Naive thymus-derived CD8-positive, alpha-beta T cell (primary cell): ENCODE measurements at places on chromosomes 12 and 14.

DNA sequence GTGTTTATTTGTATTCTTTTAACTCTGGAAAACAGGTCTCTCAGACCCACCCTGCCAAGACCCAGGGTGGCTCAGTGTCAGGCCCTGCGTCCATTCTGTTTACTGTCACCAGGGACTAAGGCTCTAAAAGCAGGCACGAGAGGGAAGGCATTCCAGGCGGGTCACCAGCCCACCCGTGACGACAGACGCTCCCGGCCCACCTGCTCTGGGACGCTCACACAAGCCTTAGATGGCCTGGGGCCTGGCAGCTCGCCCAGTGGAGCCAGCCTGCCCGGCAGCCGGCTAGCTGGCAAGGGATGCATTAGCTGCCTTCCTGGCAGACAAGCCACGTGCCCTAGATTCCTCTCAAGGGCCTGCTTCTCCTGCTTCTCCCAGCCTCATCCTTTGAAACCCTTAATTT lies 9.2 kb upstream of the NUAK1 start:
- DNase-seq: no peak

DNA sequence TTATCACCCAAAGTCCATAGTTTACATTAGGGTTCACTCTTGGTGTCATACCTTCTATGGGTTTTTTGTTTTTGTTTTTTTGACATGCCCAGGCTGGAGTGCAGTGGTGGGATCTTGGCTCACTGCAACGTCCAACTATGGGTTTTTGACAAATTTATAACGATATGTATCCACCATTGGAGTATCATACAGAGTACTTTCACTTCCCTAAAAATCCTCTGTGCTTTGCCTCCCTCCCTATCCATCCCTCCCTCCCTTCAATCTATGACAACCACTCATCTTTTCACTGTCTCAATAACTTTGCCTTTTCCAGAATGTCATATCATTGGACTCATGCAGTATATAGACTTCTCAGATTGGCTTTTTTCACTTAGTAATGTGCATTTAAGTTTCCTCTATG lies 139.0 kb upstream of the CCDC198 start:
- no peak for DNase-seq

DNA sequence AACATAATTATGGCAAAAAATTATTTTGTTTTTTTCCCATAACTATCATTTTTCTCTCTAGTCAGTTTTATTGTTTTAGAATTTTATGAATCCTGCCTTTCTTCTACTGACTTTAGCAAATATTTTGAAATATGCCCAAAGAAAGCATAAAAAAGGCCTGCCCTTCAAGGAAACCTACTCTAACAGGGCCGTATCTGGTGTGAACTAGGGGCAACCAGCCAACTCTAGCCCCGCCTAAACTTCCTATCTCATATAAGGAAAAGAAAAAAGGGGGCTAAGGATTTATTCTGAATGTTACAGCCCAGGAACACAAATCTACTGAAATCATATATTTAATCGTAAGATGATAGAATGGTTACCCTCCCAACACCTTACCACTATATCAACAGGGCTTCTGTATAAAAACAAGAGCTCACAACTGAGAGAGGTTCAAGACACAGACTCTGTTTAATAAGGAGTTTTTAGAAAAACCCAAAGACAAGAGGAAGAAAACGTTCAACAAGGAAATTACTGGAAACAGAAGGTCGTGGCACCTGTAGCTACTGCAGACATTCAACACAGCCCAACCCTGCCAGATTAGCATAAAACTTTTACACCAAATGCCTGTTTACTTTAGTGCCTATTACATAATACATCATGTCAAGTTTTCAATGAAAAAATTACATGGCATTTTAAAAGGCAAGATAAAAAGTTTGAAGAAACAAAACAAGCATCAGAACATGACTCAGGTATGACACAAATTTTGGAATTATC lies 12.9 kb upstream of the EPYC start:
- DNase-seq: no peak

- DNase-seq: no peak
These were observed 93.7 kb downstream of the B4GALNT3 start for GRCh38 chr12:553216-554000.

DNA sequence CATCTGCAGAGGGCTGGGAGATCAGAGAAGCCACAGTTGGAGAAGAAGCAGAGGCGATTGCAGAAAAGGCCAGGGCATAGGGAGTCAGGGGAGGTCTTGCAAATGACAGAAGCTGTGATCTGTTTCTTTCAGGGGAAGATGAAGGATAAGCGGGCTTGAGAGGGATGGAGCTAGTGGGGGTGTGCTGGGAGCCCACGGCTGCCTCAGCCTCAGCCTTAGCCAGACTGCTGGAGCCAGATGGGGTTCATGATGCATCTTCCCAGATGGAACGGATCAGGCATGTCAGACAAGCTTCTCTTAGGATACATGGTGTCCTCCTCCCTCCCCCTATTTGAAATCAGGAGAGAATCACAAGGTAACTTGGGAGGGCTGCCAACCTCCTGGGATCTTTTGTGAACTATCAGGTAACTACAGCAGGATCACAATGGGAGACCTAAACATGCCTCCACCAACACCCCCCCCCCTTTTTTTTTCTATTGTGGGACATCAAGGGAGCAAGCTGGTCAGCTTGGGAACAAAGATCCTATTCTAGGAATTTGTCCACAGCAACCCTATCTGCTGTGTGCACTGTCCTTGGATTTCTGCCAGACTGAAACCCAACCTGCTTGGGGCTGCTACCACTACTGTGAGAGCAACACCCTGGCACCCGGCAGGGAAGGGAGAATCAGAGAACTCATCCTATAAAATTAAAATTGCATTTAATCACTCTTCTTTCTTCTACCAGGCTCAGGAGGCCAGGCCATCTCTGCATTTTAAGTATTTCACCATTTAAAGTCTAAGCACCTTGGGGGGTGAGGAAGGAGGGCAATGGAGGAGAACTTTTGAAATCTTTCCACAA lies 10.7 kb upstream of the ATP2A2 start:
- DNase-seq: no peak

DNA sequence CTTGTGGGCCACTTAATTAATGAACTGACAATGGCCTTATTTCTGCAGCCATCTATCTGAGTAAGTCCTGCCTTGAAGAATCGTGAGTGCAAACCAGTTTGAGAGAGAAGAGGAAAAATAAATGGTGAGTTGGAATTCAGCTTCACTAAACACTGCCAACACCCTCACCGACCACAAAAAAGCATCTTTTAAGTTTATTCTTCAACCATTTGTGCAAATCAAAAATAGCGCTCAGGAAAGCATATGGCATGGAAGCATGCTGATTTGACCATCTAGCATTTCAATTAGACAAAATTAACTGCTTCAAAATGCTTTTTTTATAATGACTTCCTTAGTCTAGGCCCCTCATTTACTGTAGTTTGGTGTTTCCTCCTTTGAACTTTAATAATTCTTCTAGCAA lies 294.0 kb downstream of the PPFIA2 start:
- no peak for DNase-seq

- no peak for DNase-seq
These were observed 2.1 kb downstream of the DAO start for GRCh38 chr12:108881953-108882352.

DNA sequence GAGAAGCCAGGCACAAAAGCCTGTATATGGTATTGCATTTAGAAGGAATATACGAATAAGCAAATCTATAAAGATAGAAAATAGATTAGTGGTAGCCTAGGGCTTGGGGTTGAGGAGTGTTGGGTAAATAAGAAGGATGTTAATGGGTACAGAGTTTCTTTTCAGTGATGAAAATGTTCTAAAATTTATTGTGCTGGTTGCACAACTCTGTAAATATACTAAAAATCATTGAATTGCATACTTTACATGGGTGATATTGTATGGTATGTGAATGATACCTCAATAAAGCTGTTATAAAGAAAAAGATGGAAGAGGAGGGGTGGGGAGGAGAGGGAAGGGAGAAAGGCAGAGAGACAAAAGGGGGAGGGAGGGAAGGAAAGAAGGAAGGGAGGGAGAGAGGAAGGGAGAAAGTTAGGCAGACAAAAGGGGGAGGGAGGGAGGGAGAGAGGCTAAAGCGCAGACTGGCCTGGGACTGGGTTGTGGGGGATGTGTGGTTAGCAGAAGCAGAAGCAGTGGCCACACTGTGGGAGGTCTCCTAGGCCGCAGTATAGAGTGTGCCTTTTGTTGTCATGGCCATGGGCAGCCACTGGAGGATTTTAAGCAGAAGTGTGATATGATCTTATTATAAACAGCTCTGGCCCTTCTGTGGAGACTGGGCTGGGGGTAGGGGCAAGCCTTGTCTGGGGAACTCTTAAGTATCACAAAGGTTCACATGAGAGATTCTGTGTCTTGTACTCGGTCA lies 73.6 kb upstream of the ELK3 start:
- DNase-seq: no peak

DNA sequence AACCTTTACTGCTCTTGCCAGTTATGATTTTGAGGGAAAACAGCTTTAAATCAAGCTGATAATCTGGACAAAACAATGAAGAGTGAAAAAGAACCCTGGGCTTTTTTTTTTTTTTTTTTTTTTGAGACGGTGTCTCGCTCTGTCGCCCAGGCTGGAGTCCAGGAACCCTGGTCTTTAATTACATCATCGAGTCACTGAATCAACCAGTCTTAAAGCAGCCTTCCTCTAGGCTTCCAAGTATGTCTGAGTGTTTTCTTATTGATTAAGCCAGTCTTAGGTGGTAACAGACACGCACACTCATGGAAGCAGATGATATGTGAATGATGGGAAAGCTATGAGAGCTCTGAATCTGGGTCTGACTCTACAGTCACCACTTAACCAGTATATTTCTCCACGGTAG lies 5.9 kb upstream of the VCPKMT start:
- no peak for DNase-seq

GRCh38 chr14:102362084-102362483 lies 606 bp downstream of the CINP start:
- no peak for DNase-seq

DNA sequence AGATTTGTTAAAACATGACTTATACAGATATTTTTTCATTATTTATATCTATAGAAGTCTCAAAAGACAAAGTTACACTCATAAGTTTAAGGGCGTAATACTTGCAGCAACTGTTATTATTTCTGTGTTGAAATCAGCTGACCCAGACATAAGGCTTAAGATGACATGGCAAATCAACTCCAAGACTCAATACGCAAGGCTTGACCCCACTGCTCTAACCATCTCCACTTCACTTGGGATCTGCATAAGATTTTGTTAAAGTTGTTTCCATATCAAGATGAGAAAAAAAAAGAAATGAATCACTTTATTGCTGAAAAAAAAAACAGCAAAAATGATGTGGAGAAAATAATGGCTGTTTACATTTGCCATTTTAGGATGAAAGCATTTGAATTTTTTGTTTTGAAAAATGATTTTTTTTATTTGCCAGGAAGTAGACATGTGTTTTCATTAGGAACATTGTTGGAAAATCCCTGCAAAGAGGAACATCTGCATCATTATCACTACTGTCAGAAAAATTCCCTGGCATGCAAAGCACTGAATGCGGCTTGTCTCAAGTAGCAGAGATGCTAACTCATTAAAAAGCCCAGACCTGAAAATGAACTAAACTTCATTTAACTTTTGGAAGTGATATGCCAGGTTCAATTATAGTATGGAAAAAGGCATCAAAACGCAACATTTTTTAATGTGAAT lies 73.5 kb downstream of the LIN7A start:
- DNase-seq: no peak

DNA sequence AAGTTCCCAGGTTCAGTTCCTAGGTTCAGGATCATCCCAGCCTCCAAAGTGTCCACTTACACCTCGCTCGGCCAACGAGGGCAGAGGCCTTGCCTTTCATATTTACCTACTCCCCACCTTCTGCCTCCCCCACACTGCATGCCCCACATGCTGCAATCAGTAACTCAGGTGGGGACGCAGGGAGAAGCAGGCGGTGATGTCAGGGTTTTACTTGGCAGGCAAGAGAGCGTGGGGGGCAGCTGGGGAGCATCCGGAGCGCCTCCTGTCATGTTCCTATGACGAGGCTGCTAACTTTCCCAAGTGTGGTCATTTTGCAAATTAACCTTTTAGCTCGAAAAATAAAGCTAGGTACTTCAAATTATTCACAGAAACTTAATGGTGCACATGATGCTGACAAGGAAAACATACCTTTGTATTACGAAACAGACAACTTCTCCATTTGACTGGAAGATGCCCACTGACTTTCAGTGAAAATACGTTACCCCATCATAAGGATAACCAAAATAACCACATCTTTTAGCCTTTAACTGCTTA lies 53.8 kb downstream of the SETD3 start:
- DNase-seq: no peak

GRCh38 chr14:103840014-103840413 lies 7.4 kb downstream of the PPP1R13B start:
- no peak for DNase-seq

DNA sequence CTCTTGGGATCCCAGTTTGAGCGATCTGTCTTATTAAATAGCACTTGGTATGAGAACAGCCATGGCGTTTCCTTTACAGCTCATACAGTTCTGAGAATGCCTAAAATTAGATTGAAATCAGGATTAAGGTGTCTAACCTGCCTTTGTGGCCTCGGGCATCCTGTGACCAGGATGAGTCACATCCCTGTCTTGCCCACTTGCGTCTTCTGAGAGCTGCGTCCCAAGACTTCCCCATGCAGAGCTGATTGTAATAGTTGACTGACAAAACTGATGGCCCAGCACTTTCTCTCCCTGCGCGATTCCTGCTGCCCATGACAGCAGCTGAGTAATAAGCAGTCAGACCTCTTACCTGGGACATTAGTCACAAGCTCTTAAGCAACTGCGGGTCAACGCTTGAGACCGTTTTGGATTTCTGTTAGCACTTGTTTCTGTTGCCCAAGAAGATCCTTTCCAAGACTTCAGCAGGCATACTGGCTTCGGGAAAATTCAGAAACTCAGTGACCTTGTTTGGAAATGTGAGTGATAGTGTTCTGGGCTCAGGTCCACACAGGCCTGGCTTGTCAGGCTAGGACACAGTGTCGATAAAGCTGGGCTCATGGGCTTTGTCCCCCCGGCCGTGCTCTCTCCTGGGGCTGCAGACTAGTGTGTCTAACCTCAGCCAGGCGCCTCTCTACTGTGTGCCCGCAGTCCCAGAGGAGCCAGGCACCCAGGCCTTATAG lies 169.9 kb upstream of the HIF1A start:
- DNase-seq: no peak

DNA sequence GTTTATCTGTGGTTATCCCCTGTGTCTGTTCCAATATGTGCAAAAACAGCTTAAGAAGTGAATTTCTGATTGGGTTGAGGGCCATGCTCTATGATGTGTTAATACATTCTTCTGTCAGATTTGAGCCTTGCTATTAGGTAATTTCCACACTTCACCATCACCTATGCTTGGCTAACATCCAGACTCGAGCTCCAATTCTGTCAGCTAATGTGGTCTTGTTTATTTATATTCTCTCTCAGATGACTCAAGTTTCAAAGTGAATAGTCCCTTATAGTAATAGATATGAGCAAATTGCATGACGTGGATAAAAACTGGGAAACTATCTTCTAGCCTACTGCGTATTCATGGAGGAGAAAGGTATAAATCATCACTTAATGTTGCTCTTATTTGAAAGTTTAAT lies 451.3 kb downstream of the SNAPC1 start:
- DNase-seq: no peak

DNA sequence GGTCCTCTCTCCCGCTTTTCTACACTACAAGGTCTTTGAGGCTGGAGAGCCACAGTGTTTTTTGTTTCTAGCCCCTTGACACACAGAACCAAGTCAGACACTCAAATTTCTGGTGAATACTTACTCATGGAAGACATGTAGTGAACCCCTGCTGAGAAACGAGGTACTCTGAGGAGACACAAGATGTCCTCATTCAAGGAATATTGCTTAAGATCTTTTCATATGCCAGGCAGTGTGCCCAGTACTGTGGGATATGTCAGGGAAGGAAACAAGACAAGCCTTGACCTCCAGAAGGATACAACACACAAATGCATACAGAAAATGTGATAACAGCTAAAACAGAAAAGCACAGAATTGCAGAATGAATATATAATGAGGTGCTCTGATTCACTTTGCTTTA lies 75.9 kb downstream of the TMTC1 start:
- no peak for DNase-seq
